A549 (cell line): ENCODE measurements at places on chromosomes 16 and 17.

DNA sequence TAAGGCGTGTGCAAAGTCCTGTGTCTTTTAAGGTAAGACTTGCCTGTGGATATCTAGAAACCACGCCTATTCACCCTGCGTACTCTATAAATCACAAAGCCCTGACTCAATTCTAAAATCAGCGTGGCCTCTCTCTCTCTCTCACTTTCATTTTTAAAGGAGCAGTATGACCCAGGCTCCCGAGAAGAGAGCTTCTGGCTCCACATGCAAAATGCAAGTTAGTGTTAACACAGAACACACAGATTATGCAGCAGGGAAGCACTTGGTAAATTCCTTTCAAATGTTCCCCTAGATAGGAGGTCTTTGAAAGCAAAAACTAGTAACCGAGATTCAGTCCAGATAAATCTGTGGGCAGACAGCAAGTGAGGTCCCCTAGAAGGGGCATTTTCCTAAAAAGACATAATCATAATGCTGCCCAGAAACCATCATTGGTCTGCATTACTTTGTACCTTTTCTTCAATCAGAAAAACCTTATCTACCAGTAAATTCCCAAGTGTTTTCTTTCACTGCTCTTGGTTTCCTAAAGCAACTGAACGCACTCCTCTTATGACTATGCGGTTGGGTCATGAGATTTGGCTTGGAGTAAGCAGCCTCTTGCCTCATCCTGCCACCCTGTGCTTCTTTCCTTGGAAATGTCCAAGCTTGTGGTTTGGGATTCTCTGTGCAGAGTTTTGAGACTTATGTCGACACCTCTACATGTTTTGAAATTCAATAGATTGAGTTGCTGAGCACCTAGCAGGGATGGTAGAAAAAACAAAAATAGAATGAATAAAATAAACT is 31.7 kb upstream of the KCNJ2 start:
- DNase-seq: peak; percentile 62

GRCh38 chr17:74987909-74988711 is 678 bp downstream of the CDR2L start:
- no peak for DNase-seq

DNA sequence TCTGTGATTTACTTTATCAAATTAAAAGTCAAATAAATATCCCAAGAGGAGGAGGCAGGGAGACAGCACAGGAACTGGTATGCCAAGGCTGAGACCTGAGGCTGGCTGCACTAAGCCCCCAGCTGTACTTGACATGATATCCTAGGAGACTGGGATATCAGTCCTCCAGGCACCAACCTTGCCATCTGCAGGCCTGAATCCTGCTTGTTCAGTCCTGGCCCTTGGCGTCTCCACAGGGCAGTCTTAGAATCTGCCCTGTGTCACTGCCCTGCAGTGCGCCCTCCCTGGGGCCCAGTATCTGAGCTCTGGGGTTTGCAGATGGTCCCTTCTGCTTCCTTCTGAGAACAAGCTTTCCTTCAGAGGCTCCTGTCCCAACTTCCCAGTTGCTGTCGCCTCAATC is 75.9 kb downstream of the HS3ST3A1 start:
- DNase-seq: no peak

- no peak for DNase-seq
Measured at GRCh38 chr16:15961060-15961511, 11.7 kb downstream of the ABCC1 start.

DNA sequence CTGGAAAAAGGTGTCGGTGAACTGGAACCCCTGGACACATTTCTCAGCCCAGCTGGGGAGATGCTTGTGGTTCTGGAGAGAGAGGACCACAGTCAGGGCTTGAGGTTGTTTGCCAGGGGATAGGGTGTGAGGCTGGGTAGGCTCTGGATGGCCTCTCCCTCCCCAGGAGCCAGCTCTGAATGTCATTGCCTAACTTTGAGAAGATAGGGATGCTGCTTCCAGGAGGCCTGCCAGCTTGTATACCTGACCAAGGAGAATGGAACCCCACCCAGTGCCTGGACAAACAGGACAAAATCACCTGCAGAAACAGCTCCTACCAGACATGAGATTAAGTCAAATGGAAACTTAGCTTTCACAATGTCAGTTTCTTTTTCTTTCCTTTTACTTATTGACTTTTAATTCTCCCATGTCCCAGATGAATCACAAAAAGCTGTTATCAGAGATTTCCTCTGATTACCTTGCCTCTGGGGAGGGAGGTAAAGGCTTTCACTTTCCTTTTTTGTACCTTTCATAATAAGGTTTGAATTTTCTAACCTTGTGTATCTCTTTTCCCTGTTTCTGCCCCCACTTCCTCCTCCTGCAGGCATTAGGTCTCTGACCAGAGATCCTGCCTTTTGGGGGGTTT is 29.8 kb upstream of the PLLP start:
- DNase-seq: no peak

DNA sequence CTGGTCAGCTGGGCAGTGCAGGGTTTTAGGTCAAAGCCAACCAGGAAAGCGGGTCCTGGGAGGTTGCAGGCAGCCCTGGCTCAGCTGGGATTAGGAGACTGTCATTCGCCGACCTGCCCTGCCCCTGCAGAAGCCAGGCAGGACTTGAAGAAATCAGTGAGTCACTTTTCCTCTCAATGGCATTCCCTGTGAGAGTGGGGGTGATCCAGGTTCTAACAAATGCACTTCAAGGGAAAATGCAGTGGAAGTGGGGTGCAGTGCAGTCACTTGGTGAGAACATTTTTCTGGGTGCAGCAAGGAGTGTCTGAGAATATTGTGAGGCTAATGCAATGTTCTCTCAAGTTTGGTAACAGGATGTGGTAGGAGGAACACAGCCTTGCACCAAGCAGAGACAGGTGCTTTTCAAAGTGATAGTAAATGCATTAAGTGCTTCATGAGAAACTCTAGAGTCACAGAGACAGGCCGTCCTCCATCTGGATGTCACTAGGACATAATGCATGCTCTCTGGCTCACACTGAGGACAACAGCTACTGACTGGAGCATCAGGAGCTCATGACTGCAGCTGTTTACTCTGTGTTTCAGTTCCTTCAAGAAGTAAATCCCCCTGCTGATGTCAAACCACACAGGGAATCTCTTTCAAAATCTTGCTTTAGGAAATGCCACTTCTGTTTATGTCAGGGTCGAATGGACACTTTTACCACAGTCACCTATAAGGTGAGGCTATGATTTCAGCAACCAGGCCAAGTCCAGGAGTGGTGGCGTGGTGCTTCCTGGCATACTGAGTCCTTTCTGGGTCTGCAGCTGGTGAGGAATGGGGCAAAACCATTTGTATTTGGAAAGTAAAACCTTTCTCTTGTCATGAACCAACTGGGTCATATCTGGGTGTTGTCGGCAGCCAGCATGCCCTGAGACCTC is 16.7 kb downstream of the CDK5R1 start:
- no peak for DNase-seq

- DNase-seq: no peak
Measured at GRCh38 chr16:11683145-11683544, 14.9 kb downstream of the SNN start.

DNA sequence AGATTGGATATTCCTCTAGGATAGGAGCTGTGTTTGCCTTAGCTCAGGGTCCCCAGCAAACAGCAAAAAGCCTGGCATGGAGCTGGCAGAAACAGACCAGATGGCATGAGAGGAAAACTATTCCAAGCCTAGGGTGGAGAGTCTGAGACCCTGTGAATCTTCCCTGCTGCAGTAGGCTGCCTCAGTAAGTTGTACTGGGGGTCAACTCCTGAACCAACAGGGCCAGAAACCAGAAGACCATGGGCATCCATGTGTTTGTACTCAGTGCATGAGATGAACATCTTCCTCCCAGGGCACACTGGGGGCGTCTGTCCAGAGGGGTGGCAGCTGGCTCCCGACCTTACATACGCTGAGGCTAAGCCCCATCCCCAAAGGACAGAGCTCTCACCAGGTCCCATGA is 214.4 kb downstream of the C16orf78 start:
- no peak for DNase-seq

DNA sequence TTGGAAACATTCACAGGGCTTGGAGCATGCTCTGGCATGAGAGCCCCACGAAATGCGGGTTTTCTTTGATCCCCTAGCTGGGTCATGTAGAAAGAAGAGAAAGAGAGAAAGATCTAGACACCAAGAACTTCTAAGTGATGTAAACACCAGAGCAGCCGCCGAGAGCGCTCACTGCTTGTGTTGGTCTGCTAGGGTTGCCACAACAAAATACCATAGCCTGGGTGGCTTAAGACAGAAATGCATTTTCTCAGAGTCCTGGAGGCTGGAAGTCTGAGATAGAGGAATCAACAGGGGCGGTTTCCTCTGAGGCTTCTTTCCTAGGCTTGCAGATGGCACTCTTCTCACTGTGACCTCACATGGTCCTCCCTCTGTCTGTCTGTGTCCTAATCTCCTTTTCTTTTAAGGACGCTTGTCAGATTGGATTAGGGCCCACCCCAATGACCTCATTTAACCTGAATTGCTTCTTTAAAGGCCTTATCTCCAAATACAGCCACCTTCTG is 139.5 kb downstream of the CYLD start:
- no peak for DNase-seq

GRCh38 chr16:6977916-6978315 is 354.7 kb upstream of the RBFOX1 start:
- no peak for DNase-seq

DNA sequence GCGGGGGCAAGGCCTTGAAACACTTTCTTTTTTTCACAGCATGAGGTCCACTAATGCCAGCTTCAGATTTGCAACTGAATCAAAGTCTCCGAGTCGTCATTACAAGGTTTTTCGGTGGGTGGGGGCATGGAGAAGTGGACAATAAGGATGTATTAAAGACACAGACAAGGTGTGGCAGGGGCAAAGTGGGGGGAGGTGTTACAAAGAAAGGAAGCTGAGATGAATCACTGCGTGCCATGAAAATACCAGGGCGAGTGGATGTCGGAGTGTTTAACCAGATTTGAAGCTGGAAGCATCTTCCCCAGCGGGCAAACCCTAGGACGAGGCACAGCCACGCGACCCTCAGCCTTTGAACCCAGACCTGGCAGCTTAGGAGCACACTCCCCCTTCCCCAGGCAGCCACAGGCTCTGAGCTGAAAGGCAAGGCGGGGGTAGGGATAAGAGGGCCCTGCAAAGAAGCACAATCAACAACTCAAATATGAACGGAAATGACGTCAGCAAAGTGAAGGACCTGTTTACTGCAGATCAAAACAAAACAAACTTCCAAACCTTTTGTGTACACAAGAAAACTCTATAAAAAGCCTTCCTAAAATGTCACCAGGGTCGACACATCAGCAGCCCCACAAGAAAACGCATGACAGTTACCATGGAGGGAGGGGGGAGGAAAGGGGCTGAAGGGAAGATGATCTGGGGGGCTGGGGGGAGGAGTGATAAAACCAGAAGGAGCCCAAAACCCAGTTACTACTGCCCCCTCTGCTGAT is 5.6 kb upstream of the ZFHX3 start:
- DNase-seq: peak; percentile 94

- no peak for DNase-seq
Measured at GRCh38 chr17:66949501-66949900, 15.0 kb upstream of the CACNG4 start.

GRCh38 chr17:14198013-14198412 is 38.6 kb downstream of the CDRT15 start:
- no peak for DNase-seq

- DNase-seq: no peak
Measured at GRCh38 chr17:50381260-50381815, 8.3 kb downstream of the EME1 start.

DNA sequence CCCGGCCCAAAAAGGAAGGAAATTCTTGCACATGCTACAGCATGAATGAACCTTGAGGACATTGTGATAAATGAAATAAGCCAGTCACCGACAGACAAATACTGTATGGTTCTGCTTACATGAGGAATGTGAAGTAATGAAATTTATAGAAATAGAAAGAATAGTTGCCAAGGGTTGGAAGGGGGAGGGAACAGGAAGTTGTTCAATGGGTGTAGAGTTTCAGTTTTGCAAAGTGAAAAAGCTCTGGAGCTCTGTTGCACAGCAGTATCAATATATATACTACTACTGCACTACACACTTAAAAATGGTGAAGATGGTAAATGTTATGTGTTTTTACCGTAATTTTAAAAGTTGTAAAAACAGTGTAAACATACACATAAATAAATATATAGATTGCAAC is 43.7 kb downstream of the PKD1L3 start:
- no peak for DNase-seq

- DNase-seq: no peak
Measured at GRCh38 chr17:57970710-57971109, 15.5 kb upstream of the CUEDC1 start.

DNA sequence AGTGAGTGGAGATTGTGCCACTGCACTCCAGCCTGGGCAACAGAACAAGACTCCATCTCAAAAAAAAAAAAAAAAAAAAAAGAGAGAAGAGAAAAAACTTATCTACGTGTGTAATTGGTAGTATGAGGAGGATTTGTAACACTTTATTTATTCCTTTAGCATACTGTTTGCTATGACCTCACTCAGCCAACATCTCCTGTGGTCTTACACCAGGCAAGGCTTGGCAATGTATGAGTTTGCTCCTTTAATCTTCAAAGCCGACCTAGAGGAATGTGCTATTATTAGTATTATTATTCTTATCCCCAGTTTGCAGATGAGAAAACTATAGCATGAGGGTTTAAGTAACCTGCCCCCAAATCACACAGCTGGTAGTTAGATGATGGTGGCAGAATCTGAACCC is 35.8 kb upstream of the HAPSTR1 start:
- no peak for DNase-seq

GRCh38 chr16:12429756-12430155 is 373.9 kb downstream of the CPPED1 start:
- no peak for DNase-seq

- peak; percentile 51 for DNase-seq
Measured at GRCh38 chr17:7886227-7887037, 2.2 kb upstream of the CHD3 start.

DNA sequence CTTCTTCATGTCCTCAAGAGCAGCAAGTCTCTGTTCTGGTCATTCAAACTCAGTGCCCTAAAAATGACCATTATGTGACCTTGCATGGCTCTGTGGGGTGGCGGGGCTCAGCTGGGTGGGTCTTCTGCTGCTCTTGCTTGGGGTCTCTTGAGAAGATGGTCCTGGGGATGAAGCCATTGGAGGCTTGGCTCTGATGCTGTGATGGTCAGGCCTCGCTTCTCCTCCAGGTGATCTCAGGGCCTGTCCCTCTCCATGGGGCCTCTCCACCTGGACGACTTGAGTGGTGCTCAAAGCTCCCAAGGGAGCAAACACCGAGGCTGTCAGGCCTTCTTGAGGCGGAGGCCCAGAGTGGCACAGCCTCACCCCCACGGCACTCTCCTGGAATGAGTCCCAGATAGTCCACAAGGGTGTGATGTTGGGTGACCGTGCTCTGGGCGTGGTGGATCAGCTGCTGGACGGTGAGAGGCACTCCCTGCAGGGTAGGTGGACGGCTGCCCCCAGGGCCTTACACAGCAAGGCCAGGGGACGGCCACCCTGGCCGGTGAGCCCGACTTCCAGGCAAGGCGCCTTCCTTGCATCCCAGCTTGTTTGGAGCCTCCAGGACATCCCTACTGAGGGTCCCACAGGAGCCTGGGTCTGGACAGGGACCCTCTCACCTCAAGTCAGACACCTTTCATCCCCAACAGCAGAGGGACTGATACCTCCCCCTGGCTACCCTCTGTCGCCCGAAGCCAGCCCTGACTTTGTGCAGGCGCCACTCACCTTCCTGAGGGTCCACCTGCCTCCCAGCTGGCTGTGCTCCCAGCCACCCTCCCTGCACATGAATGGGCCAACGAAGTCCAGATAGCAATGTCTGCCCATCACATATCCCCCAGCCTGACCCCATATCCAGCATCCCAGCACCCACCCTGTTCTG is 48.7 kb downstream of the USP22 start:
- no peak for DNase-seq

- no peak for DNase-seq
Measured at GRCh38 chr16:11708421-11708820, 34.2 kb downstream of the TXNDC11 start.
